Cerebellar nuclear complex (tissue), 1 donor: ENCODE measurements at places on chromosomes 12 and 14.

- no peak for DNase-seq
Measured at GRCh38 chr14:50666772-50667683, 1.1 kb downstream of the SAV1 start.

DNA sequence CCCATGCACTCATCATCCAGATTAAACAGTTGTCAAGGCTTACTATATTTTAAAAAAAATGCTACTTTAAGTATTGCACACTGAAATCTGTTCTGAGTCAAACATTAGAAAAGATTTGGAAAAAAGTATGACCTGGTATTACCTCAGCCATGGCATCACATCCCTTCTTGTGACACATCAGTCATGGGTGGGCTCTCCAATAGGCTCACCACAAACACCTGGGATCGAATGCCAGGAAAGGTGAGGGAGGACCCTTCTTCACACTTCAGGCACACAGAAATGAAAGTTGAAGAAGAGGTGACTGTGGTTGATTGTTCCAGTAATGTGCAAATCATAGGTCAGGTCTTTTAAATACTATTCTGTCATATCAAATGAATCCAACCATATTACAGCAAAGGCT is 36.6 kb upstream of the GZMB start:
- DNase-seq, result no peak

GRCh38 chr14:85564841-85565527 is 35.0 kb downstream of the FLRT2 start:
- no peak for DNase-seq

- no peak for DNase-seq
Measured at GRCh38 chr12:93080994-93081809, 152.1 kb upstream of the EEA1 start.

DNA sequence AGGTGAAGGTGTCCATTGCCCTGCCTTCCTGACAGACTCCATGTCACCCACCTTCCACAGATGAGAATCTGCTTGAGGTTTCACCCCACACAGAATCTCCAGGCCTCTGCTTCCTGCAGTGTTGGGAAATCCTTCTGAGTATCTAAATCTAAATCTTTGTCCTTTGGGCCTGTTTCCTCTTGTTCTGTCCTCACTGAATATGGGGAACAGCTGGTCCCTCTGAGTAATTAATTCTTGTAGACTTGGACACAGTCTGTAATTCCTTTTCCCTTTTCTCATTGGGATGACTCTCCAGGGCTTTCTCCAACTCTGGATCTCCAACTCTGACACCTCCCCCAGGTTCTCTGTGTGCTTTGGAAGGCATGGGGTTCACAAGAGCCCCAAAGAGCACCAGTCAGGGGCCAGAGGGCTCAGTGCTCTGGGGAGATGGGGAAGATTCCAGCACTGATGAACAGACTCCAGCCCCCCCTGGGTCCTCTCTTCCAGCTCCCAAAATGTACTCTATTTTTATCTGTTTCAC is 2.3 kb upstream of the ACVRL1 start:
- no peak for DNase-seq

GRCh38 chr14:94110552-94111181 is at the start of gene IFI27:
IFI27 (plus strand) TSS chr14:94110736.
- DNase-seq, result no peak

DNA sequence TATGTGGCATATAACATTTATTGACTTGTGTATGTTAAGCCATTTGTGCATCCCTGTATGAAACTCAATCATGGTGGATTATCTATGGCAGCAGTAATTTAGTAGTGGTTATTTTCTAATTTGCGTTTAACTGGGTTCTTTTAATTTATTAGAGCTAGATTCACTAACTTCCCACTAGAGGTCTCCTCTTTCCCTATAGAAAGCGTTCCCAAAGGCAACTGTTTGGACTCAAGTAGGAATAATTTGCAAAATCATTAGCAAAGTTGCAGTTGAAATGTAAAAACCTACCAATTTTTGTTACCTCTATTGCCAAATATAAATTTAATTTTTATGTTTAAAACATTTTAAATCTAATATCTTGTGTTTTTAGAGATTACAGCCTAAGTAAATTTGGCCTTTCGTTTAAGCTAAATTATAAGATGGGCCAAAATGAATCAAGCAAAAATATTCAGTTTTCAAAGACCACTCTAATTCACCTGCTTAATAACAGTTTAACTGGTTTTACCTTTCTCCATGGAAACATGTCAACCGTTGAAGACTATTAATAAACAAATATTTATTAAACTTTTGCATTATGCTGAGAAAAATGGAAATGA is 6.0 kb downstream of the DMAC2L start:
- DNase-seq, result no peak

- DNase-seq, result no peak
Measured at GRCh38 chr12:131063960-131064359, 110.3 kb downstream of the ADGRD1 start.

GRCh38 chr12:9647825-9648700 is 21.4 kb upstream of the CLEC2D start:
- no peak for DNase-seq

GRCh38 chr14:76307786-76308780 is 67.9 kb upstream of the ESRRB start:
- no peak for DNase-seq

DNA sequence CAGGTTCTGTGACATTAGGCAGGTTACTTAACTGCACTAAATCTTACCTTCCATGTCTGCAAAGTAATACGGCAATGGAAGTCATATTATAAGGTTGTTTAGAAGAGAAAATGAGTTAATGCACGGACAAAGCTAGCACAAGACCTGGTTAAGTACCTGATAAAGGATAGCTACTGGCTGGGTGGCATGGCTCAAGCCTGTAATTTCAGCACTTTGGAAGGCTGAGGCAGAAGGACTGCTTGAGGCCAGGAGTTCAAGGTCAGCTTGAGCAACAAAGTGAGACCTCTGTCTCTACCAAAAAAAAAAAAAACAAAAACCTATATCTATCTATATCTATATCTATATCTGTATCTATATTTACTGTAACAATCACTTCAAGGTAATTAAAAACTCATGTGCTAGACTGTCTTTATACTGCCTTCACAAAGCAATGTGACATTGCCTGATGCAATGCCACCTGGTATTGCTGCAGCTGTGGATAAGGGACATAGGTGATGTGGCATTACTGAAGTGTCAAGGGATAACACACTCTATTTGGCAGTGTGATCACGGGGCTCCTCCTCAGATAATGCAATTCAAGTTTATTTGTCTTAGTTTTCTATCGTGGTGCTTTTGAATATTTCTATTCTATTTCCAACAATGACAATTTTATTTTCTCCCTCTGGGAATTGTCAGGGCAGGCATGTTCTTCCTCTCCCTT is 107.1 kb downstream of the PAX9 start:
- DNase-seq, result no peak

- DNase-seq, result no peak
Measured at GRCh38 chr14:53109105-53110041, 43.8 kb downstream of the DDHD1 start.

- DNase-seq, result no peak
Measured at GRCh38 chr14:24847568-24848095, 202.3 kb downstream of the STXBP6 start.

GRCh38 chr12:19227880-19228210 is 98.3 kb downstream of the PLEKHA5 start:
- no peak for DNase-seq

- no peak for DNase-seq
Measured at GRCh38 chr12:123767613-123768012, 5.5 kb downstream of the DNAH10 start.

DNA sequence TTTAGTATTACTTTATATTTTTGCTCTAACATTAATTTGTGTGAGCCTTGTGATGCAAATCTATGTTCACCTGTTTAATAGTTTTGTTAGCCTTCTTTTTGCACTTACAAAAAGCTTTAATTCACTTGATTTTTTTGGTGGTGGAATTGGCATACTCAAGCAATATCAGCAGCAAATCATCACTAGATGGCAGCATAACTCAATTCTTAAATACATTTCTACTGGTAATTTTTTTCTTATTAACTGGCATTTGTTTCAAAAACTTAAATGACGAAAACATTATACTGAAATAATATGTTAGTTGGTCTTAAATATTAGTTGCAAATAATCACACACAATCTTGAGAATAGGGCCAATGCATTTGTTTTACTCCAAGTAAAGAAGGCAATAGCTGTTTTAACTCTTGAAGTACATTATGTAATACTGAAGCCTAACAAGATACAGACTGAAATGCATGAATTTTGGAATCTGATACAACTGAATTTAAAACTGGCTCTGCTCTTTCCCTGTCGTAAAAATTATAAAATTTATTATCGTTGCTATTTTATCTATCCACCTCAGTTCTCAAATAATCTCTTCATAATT is 151.5 kb downstream of the ATXN7L3B start:
- no peak for DNase-seq

DNA sequence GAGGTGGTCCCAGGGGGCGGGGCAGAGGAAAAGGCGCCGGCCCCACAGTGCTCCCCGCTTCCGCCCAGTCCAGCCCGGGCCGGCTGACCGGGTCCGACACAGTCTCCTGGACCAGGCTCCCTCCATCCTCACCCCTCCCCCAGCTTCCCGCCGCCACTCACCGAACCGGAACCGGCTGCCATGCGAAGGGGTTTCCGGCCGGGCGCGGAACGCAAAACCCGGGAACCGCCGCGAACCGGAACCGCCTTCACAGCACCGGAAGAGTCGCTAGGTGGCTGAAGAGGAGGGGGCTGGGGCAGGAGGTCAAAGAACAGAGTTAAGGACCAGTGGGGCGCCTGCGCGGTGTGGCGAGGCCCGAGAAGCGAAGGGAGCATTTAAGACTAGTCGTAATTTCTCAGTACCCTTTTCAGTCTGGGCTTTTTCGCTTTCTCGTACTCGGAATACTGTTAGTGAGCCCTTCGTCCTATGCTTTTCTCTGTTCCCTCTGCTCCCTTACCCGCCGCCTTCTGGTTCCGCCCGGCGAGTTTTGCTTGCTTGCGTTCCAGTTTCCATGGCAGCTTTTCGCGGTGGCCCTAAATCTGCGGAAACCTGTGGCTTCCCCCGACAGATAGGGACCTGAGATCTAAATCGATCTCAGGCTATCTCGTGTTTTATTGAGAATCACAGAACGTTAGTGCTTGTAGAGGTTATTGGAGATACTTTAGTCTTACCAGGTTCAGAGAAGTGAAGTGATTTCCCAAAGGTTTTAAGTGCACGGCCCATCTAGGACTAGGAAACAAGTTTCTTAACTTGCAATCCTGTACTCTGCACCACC is at the start of gene SENP1:
Gene SENP1 (minus strand): TSS at position 213 of the 814 bp plus-strand sequence. CDS start 4,607 bp downstream, outside the sequence.
- peak; percentile 79 for DNase-seq

DNA sequence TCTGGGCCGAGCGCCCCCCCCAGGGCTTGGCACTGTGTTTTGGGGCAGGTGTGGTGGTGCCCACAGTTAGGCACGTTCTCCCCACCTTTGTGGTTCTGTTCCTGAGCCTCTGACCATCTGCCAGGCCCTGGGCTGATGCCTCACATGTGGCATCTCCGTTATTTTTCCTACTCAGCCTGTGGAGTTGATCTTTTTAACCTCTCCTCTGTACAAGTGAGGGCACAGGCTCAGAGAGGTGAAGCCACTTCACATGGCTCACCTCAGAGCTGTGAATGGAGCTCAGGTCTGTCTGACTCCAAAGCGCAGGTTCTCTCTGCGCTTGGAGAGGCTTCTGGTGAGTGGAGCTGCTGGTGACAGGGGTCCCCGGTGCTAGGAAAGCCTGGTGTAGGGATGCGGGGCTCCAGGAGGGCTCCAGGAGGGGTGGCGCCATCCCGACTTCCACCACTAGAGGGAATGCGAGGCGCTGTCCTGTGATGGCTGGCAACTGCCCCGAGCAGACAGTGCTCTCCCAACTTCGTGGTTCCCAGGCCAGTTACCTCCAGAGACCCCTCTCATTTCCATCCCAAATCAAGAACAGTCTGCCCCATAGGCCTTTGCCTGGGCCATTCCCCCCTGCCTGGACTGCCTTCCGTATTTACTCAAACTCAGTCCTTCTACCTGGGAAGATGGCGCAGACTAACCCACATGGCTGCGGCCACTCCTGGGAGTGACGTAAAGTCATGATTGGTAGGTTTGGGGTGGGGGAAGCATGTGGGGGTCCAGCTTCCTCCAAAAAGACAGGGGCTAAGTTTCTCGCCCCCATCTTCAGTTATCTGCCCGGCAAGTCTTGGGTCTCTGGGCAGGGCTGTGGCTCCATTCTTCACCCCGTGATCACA is 9.9 kb downstream of the BCL7A start:
- no peak for DNase-seq

GRCh38 chr12:95547522-95548055 is 3.7 kb downstream of the USP44 start:
- DNase-seq, result peak; percentile 7

DNA sequence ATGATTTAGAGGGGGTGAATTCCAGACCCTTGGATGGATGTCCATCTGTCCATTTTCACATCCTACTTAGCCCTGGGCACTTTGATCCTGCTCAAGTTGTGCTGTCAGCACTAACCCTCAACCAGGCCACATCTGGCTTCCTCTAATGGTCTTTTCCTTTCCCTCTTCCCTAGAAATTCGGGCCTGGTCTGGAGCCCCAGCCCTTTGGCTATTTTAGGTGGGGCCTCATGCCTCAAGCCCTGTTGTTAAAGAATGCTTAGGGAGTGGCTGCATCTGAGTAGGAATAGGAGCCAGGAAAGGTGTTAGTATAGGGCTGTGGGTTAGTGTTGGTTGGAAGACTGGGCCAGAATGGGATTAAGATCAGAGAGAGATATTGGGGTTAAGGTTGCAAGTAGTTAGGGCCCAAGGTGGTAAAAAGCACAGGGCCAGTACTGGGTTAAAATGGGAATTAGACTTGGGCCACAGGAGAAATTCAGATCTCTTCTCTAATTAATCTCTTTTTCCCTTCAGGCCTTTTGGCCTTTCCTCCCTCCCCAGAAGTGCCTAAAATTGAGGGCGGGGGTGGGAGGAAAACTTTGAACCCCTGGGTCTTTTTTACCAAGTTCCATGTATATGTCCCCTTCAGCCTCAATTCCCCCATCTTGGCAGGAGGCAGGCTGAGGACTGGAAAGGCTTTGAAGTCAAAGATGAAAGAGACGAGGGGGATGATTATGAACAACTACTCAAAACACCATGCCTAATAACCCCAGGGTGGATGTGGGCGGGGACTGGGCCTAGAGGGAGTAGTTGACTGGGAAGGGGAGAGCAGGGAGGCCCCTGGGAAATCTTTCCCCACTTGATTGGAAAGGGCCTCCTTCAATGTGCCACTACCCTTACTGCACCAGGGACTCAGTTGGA is 4.0 kb upstream of the ZNF385A start:
- DNase-seq, result no peak

DNA sequence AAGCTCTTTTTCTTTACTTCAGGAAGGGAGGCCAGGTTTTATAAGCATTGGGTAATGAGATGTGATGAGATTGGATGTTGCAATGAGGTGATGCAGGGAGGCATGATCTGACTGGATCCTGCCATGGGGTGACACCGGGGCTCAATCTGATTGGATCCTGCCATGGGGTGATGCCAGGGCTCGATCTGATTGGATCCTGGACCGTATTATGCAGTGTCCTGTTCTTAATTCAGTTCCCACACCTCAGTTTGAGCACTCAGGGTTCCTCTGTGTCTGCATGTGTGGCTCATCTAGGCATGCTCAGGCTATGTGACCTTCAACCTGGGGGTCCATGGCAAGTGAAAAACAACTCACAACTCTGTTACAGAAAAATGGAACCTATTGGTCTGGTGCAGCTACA is 166.4 kb downstream of the SLC15A4 start:
- no peak for DNase-seq
